ENCODE measurements at places on chromosomes 2 and 18. TPM values are rescaled to one million over a fixed set of nuclear protein-coding genes. Genes with fewer than 3 reads are reported as not detected.

DNA sequence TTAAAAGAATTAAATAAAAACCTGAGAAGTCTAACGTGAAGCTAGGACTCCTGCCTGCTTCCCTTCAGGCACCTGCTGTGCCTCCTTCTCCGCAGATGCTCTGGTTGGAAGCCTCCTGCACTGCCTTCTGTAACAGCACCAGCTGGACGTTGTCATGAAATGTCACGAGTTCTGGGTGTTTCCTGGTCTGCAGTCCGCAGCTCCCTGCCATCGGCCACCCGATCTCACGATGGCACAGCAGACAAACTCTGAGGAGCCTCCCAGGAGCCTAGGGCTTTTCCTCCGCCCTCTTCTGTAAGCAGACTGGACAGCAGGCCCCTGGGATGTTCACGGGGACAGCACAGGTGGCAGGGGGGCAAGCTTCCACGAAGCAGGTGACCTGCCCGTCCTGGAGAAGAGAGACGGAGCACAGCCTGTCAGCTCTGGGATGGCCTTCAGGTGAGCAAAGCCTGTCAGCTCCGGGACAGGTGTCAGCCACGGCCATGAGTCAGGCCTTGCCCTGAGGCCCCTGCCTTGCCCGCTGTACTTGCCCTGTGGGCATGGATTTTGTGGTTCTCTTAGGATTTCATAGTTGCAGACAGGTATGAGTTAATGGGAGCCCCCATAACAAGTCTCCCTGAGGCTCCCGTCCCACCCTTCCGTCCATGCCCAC is 110.3 kb downstream of the PXDN start:
- DNase-seq, result no peak

GRCh38 chr2:232411901-232412629 is 5.4 kb downstream of the ALPG start:
- DNase-seq, result peak; percentile 63

GRCh38 chr2:158775273-158776027 is 19.7 kb upstream of the DAPL1 start:
- no peak for DNase-seq

The REG1B gene
- total RNA-seq, result not detected

The CCDC88A gene
- total RNA-seq, result 8.4 TPM

The CYP27A1 gene
- total RNA-seq, result 12.9 TPM

All from lower leg skin (tissue), 4 donors.